Omental fat pad (tissue), 4 donors: ENCODE measurements at places on chromosomes 5 and 9. TPM values are rescaled to one million over a fixed set of nuclear protein-coding genes. Genes with fewer than 3 reads are reported as not detected.

DNA sequence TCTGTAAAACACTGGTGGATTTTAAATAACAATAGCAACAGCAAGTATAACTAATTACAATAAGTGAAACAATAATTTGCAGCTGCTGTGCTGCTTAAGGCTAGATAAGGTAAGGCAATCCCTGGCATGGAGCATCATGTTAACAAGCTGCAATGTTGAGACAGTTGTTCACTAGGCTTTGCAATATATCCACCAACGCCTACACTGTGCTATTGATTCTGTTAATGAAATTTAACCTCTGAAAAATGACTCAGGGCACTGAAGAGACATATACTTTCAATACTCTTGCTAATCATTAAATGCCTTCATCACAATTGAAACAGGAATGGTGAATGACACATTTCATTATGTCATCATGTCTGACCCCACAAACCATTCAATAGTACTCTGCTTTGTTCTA, 255.0 kb downstream of the EFNA5 start:
- no peak for DNase-seq

Gene LHX3
- not detected for total RNA-seq

Gene NUTM2F
- not detected for total RNA-seq

GRCh38 chr5:171688696-171689495, 96.7 kb upstream of the SMIM23 start:
- no peak for DNase-seq

- DNase-seq: no peak
Observed at GRCh38 chr5:2505217-2505616, 246.3 kb downstream of the IRX2 start.

Gene SNX30
- total RNA-seq: 8.9 TPM

DNA sequence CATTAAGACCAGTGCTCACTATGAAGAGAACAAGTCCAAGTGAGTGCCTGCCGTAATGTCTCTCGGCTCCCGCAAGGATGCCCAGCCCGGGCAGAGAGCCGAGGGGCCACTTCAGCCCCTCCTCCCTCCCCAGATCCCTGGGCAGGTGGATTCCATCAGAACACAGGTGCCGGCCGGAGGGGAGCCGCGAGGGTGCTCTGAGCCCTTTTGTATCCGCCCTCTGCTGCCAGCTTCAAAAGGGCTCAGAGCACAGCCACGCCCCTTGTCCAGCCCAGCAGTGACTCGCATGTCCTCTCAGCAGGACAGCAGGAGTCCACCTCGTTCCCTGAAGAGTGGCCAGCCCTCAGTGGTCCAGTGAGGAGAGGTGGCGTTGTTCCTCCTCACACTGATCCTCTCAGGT, 43.9 kb downstream of the CYFIP2 start:
- no peak for DNase-seq

DNA sequence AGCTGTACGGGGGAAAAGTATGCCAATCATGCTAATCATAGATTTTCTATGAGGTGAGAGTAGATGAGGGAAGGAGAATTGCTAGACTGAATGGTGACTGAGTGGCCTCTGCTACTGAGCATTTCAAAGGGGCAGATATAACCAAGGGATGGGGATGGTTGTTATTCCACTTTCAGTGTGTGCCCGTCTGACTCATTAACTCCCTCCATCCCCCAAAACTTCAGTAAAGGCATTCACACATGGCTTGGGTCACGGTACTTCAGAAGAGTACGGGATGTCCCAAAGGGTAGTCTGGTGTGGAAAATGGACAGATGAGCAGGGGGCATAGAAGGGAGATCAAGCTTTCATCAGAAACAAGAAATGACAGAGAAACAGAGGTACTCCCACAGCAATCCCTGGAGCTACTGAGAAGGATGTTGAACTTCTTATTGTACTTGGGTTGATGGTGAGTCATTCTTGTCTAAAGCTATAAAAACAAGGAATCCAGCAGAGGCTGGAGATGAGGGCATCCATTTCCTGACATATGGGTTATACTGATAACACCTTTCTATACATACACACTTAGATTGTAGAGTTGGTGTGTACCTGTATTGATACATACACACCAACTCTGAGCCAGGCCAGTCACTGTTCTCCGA, 8.9 kb upstream of the TLE4 start:
- no peak for DNase-seq

DNA sequence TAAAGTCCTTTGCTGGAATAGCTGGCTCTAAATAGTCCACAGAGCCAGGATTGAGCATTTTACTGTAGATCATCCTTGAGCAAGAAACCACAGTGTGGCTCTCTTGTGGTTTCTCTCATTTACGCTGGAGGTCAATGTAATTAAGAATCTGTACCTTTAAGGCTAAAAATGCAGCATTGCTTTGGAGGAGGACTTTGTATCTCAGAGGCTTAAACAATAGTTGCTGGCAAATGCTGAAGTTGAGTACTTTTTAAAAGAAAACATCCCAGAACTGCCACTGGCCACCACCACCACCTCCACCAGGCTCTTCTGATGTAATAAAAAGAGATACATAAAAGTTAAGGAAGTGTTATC, 177.3 kb upstream of the ADAMTSL1 start:
- no peak for DNase-seq
